Activated naive CD4-positive, alpha-beta T cell (primary cell): ENCODE measurements at places on chromosomes 7 and 10.

GRCh38 chr10:132508581-132509443 lies 28.8 kb upstream of the INPP5A start:
- DNase-seq, result no peak

DNA sequence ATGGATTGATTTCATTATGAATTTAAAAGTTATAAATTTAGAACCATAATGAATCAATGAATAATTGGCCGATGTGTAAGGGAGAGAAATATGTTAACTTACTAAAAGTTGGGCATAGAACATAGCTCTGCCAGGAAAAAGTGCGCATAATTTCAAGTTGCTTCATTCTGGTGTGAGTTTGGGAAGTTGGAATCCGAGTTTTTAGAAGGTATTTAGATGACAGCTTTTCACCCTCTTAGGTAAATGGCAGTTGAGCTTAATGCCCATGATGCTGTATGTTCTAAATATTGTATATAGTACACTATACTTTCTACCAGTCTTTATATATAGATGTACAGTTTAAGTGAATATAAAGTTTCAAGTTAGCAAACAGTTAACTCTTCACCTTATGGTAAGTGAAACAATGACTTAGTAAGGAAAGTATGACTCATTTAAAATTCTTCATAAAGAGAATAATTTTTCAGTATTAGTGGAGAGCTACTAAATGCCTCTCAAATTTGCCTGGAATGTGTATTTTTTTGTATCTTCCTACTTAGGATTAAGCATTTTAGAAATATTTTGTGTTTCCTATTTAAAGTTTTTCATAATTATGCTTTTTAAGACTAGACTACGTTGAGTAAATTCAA lies 1.6 kb downstream of the C1GALT1 start:
- DNase-seq, result no peak

DNA sequence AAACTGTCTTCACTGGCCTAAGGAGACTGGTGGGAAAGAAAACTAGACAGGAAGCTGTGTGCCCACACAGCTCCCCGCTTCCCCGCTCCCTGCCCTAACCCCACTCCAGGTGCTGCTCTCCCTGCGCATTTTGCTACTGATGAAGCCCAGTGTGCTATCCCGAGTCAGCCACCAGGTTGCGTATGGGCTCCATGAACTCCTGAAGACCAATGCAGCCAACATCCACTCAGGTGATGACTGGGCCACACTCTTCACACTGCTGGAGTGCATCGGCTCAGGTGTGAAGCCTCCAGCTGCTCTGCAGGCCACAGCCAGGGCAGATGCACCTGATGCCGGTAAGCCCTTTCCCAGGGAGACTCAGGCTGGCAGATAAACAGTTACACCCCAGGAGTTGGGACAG lies 20.3 kb upstream of the NFKB2 start:
- DNase-seq, result no peak

GRCh38 chr10:73263693-73264347 lies 11.4 kb upstream of the MRPS16 start:
- DNase-seq, result no peak

- no peak for DNase-seq
These were observed 3.5 kb upstream of the SEPTIN7 start for GRCh38 chr7:35797311-35797710.

DNA sequence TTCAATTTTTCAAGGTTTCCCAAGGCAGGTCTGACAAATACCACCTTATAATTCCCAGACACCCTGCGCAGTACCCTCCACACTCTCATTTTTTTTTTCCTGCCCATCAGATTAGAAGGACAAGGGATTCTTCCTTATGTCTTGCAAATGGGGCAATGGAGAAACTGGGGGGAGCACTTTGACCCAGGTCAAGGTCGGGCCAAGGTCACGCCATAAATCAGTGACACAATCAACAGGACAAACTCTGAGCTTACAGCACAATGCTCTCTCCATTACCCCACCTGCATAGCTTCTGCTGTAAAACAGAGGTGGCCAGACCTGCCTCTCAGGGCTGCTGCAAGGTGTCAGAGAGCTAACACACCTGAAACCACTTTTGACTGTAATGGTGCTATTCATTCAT lies 254.4 kb upstream of the ZMIZ1 start:
- no peak for DNase-seq

DNA sequence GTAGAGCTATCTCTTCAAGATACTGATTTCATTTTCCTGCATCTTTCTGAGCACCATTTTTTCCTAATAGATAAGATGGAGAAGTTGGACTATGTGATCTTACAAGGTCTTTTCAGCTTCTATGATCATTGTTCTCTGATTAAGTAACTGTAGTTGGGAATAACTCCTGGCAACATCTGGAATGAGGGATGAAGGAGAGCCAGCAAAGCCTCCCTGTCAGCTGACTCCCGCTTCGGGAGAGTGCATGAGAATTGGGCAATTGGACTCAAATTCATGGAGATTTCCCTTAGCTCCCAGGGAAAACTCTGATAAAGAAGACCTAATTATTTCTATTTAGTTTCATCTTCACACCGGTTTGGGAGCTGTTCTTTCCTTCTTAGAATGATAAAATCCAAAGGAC lies 146.1 kb downstream of the CCDC71L start:
- DNase-seq, result no peak

DNA sequence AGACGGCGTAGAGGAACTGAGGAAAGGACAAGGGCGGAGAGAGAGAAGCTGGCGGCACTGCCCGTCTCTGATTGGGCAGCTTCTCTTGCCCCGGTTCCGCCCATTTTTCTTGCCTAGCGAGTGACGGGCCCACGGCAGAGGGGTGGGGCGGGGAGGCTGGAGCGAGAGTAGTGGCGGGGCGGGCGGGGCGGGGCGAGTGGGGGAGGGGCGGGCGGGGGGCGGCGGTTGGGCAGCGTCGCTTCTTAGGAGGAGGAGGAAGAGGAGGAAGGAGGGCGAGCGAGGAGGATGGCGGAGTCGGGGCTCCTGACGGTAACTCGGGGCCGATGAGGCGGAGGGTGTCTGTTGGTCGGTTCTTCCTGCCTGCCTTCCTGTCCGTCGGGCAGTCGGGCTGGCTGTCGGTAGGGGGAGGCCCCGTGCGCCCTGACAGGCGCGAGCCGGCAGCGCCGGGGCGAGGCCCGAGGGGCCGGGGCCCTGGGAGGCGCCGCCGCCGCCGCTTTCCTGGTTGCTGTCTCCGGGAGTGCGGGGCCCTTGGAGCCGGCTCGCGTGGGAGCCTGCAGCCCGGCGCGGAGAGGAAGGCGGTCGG lies at the start of gene SHOC2:
SHOC2 (plus strand) TSS at position 256 of the 583 bp plus-strand sequence. CDS start 44,755 bp downstream, outside the sequence.
- DNase-seq, result peak; percentile 94

GRCh38 chr10:98516352-98516751 lies 69.6 kb upstream of the HPS1 start:
- DNase-seq, result no peak

- no peak for DNase-seq
These were observed 306.8 kb downstream of the SORCS1 start for GRCh38 chr10:106857728-106858127.

GRCh38 chr7:39304668-39305405 lies 261.4 kb upstream of the YAE1 start:
- no peak for DNase-seq

DNA sequence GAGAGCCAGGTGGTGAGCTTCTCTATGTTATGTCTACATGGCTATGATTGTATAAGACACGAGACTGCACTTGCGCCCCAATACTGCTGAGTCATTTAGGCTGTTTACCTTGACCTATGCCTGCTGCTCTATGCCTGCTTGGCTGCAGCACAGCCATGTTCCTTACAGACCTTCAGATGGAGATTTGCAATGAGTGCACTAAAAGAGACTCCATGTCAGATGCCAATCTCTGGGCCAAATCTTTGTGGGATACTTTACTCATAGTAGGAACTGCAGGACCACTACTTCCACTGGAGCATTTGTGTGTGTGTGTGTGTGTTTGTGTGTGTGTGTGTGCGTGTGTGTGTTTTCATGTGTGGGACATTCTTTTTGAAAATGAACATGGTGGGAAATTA lies 50.0 kb upstream of the KMT2E start:
- DNase-seq, result no peak

- no peak for DNase-seq
These were observed 12.4 kb downstream of the SMKR1 start for GRCh38 chr7:129514683-129515082.

DNA sequence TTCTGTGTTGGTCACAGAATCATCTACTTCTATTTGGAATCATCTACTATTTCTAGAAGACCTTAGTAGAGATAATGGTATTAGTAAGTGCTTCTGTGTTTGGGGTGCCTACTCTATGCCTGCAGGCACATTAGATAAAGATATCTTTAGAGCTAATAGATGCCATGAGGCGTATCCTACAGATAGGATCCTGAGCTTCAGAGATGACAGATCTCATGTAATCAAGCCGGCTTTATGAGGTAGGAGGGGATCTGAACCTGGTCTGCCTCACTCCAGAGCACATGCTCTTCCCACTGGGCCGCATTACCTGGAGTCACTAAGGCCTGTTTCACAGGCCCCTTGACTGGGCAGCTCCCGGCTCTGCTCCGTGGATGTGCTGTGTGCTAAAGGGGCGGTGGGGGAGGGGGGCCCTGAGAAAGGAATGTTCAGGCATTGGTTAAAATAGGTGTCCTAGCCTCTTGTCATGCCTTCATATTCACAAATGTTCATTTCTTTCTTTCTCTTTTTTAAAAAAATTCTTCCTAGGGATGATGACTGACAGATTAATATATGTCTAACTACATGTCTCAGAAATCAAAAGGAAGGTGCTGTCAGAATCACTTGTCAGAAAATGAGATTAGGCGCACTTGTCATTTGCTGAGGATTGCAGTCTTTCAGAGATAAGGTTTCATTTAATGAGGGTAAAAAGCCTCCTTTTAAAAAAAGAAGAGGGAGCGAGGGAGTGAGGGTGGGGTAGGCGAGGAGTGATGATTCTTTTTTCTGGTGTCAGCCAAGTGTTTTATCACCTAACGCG lies 458.0 kb upstream of the GALNT17 start:
- no peak for DNase-seq

DNA sequence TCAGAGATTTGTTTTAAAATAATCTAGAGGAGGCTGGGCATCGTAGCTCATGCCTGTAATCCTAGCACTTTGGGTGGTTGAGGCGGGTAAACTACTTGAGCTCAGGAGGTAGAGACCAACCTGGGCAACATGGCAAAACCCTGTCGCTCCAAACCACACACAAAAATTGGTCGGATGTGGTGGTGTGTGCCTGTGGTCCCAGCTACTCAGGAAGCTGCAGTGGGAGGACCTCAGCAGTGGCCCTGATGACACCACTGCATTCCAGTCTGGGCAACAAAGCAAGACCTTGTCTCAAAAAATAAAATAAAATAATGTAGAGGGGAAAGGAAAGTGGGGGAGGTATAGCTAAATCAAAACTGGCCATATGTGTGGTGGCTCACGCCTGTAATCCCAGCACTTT lies 13.9 kb upstream of the PPP3CB start:
- DNase-seq, result no peak

DNA sequence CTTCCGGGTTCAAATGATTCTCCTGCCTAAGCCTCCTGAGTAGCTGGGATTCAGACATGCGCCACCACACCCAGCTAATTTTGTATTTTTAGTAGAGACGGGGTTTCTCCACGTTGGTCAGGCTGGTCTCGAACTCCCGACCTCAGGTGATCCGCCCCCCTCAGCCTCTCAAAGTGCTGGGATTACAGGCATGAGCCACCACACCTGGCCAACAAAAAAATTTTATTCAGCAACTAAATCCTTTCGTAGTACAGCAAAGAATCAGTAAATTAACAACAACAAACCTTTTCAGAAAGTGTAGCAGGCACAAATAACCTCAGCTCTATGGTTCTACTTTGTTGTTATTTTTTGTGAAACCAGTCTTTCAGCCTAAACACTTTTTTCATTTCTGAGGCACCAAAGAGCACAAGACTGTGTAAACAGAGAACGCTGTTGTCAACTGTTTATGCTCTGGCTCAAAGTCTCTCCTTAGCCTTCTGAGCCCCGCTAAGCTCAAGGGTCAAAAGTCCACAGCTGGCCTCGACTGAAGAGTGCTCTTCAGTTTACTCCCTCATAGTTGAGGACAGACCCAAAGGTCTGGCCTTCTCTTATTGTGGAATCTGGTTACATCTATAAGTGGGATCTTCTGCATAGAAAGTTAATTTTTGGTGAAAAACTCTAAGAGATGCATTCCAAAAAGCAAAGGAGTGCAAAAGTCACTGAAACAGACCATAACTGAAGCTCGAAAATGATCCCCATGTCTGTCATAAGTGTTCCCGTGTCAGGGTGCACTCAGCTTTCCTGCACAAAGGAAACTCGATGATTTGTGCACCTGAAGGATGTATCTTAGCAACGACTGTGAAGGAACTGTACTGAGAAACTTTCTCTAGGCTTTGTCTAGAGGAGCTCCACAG lies 24.6 kb upstream of the DDX50 start:
- DNase-seq, result no peak

DNA sequence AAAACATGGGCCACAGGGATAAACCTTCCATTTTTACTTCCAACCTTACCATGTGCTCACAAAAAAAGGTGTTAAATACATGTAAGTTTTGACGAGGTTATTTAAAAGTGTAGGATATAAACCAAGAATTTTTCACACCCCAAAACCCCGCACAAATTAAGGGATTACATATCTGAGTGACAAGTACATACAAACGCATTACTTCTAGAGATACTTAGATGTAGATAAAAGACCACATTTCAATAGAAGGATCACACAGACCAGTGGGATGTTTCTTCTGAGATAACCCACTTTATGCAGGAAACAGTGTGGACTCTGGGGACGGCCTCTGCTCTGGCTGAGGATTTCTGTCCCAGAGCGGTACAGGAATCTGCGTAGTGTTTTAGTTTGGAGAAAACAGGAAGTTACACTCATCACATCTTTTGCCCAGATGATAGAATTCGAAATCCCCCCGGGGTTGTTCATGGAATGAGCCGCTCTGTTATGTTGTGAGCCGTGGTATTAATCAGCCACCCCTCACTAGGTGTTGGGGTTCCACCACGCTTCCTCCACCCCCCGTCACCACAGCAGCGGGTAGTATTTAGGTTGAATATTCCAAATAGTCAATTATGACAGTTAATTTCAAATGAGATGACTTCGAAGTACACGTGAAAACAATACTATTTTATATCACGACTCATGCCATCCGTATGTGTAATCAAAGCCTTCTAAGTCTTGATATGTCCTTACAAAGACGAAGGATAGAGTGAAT lies 1.3 kb upstream of the CUL1 start:
- peak; percentile 18 for DNase-seq

DNA sequence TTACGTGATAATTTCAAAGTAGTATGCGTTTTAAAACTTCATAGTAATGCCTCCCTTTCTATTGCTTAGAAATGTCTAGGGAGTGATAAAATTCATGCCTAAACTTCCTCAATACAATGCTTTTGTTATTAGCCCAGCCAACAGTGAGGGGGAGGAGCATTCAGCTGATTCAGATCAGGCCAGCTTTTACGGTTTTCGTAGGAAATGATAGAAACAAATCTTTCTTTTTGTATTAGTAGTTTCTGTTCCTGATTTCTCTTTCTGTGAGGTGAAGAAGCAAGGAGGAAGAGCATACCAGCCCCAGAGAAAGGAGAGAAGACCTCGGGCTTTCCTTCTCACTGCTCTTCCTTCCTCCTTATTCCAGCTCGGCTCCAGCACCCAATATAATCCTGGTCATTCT lies 35.2 kb upstream of the ITPRID1 start:
- no peak for DNase-seq

- DNase-seq, result no peak
These were observed 915.8 kb downstream of the TYW1 start for GRCh38 chr7:67912437-67912836.
